ENCODE measurements at places on chromosomes 6 and 20. TPM values are rescaled to one million over a fixed set of nuclear protein-coding genes. Genes with fewer than 3 reads are reported as not detected.

DNA sequence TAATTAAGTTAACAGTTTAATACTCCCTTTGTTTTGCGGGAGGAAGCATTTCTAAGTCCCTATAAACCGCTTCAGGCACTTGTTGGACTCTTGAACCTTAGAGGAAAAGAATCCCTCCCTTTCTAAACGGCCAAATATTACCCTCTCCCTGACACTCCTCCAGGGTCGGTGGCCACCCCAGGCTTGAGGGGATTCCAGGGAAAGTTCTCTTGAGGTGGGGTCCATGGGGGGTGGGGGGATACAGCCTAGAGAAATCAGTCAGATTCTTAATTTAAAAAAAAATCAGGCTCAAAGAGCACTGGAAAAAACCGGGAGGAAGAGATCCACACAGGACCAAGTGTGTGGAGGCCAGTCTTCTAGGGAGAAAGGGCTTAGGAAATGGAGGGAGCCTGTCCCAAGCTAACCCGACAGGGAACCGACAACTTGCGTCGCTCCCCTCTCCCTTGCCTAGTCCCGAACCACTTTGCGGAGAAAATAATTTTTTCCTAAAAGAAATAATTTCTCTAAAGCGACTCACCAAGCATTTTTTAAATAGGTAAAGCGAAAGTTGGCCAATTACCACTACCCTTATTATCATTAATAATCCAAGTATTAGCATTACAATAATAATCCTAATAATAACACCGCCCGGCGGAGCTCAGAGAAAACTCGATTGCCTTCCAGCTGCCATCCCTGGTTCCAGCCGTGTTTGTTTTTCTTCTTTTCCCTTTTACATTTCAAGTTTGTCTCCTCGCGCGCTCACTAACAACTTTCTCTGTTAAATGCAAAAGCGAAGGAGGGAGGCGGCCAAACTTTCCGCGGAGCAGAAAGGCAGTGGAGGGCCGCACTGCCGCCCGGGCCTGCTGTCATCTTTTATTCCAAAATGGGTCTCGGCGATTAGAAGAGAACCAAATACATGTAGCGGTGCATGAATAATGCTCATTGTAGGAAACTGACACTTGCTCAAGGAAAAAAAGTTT lies 4.8 kb downstream of the NR2E1 start:
- DNase-seq, result no peak

GRCh38 chr6:57305761-57306160 lies 11.7 kb upstream of the PRIM2 start:
- no peak for DNase-seq

- peak; percentile 88 for DNase-seq
Observed at GRCh38 chr6:142112451-142113061, 20.2 kb upstream of the GJE1 start.

Gene ARID1B
- total RNA-seq, result 45.9 TPM

Gene AIF1
- total RNA-seq, result not detected

DNA sequence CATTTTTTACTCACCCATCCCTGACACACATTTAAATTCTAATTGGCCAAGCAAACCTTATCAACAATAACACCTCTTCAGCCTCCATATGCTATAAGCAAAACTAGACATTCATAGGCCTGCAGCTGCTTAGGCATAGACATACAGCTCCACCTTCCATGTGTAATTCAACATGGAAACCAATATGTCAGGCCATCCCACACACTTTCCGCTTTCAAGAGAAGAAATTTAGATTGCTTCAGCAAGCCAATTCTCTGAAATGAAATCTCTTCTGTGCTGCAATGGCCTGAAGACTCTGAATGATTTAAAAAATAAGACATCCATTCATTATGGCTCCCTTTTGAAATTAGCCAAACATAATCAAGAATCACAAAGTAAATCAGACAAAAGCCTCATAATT lies 4.5 kb upstream of the RAB22A start:
- DNase-seq, result no peak

Data from dermis blood vessel endothelial cell (primary cell).